Fibroblast of gingiva (primary cell): ENCODE measurements at places on chromosomes 2 and 18.

- DNase-seq = peak; percentile 83
Observed at GRCh38 chr2:36371070-36371874, 15.7 kb downstream of the CRIM1 start.

- no peak for DNase-seq
Observed at GRCh38 chr18:79801641-79802040, 3.9 kb downstream of the KCNG2 start.

- DNase-seq = peak; percentile 60
Observed at GRCh38 chr2:192155511-192156118, 39.1 kb downstream of the TMEFF2 start.

- DNase-seq = no peak
Observed at GRCh38 chr2:237727363-237727762, 71.2 kb upstream of the RBM44 start.

DNA sequence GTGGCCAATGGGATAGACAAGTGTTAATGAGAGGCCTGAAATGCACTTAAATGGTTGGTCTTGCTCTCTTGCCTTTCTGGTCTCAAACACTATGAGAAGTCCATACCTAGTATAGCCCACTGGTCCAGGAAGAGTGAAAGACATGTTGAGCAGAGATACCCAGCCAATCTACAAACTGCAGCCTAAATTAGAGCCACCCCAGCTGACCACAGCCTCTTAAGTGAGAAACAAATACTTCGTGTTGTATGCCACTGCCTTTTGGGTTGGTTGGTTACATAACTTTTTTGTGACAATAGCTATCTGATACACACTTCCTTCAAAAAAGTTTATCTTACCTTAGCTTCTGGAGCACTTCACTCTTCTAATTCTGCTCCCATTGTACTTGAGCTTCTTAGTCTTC lies 8.8 kb upstream of the EXOC6B start:
- DNase-seq = no peak

DNA sequence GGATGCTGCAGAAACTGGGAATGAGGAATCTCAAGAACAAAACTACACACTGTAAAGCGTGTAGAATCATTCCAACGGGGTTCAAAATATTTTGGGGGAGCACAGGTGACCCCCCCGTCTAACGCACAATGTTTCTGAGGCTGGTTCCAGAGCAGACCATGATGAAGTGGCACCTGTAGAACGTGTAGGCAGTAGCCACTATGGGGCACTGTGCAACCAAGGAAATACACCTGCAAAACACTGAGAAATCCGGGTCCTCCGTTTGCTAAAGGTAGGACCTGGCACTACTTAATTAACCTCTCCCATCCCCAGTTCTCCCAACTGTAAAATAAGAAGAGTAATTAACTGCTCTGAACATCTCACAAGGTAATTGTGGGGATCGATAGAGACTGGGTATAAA lies 22.6 kb downstream of the ST6GAL2 start:
- no peak for DNase-seq

DNA sequence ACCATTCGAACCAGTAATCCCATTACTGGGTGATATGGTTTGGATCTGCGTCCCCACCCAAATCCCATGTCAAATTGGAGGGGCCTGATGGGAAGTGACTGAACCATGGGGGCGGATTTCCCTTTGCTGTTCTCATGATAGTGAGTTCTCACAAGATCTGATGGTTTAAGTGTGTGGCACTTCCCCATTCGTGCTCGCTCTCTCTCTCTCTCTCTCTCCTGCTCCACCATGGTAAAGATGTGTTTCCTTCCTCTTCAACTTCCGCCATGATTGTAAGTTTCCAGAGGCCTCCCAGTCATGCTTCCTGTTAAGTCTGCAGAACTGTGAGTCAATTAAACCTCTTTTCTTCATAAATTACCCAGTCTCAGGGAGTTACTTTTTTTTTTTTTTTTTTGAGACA lies 62.6 kb downstream of the NBAS start:
- no peak for DNase-seq

DNA sequence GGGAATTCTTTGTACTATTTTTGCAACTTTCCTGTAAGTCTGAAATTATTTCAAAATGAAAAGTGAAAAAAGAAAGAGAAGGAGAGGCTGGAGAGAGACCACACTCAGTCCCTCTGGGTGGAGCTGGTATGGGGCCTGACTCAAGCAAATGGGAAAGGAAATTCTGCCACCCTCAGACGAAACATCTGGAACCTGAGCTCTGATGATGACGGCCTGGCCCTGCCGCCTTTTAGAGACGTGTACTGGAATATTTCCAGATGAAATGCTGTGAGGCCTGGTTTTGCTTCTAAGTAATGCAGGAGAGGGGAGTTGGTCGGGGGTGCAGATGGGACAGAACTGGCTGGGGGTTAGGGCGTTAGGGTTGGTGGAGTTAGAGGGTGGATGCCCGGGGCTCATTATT lies 57.4 kb upstream of the GLI2 start:
- DNase-seq = peak; percentile 83

DNA sequence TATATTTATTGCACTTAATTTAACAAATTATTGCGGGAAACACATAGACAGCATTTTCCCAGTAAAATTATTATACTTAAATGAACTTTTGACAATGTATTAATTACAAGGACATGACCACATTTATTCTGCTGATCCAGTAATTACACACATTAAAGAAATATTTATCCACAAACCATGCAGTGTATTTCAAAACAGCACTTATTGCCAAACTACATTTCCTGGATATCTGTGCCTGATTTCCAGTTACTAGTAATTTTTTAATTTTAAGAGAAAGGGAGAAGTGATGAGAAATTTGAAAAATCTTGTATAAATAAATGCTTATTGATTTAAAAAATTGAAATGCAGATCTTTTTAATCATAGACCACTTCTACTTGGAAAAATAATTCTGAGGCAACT lies 1458.7 kb upstream of the ACVR2A start:
- DNase-seq = peak; percentile 28

DNA sequence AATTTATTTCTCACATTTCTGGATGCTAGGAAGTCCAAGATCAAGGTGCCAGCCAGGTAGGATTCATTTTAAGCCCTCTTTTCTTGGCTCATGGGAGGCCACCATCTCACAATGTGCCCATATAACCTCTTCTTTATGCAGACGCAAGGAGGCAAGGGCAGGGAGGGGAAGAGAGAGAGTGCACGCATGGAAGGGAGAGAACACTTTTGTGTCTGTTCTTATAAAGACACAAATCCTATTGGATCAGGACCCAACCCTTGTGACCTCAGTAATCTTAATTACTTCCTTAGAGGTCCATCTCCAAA lies 32.5 kb downstream of the CMPK2 start:
- DNase-seq = no peak

- no peak for DNase-seq
Observed at GRCh38 chr2:236321415-236321814, 57.2 kb upstream of the ASB18 start.

DNA sequence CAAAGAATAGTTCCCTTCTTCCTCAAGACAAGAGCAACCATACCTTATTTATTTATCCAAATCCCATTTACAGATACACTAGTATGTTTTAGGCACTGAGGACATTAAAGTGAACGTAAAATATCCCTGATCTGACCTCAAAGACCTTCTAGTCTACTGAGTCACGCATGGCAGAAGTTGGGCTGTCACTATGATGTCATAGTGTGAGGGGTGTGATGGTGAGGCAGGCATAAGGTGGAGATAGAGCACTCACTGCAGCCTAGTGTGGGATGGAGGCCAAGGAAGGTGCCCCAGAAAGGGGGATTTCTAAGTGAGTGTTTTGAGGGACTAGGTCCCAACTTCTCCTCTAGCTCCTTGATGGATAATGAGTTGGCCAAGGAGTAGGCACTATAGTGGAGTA lies 249.5 kb upstream of the SKOR2 start:
- DNase-seq = no peak

- DNase-seq = no peak
Observed at GRCh38 chr2:55985406-55985805, 61.8 kb upstream of the EFEMP1 start.

DNA sequence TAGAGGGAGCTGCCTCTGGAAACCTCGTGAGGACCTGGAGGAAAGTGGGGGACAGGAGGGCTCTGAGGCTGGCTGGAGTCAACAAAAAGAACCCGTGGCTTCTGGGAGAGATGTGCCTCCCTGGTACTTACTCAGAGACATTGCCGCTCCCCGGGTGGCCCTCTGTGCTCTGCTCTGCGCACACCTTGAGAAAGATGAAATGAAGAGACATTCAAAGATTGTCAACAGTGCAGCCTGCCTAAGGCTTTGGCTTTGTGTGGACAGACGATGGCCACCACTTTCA lies 14.5 kb downstream of the CYS1 start:
- DNase-seq = no peak
